ENCODE measurements at places on chromosomes 3 and 15.

DNA sequence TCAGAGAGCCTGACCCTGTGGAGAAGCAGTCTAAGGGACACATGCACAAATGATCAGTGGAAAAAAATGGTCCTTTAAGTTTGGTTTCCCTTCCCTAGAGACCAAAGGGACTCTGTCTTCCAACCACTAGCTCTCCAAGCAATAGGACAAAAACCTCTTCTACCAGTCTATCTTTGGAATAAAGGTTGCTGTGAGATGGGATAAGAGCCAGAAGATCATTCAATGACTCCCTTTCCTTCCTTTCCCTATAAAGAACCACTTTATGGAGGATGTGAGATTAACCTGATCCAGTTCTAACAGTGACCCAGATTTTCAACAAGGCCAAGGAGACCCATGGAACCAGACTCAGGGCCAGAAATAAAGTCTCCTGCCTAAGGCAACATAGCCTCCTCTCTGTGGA, 74.8 kb downstream of the DHX30 start:
- DNase-seq = no peak

DNA sequence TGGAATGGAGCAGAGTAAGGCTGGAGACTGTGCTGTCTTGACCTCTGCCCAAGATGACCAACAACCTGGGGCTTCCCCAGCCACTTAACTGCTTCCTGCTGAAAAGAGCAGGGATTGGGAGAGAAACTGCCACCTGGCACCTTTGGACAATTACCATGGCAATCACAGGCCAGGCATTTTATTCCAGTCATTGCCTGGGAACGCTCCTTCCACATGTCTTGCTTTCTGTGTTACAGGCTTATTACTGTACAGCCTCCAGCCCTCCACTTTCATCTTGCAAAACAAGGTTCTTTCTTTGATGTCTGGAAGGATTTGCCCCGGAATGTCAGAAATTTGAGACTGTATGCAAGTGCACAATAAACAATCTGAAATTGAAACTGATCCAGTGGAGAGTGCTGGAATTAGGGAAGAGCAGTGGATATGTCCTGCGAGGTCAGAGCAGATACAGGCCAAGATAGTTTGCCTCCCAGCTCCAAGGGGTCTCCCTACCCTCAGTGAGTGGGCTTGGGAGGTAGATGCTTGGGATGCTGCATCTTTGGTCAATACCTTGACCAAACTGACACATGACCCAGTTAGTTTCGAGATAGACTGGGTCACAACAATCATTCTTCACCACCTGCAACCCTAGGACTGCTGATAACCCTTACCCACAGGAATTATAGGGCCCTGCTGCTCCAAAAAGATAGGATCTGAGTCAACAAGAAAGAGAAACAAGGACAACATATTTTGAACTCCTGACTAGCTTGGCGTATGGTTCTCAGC, 2.7 kb downstream of the PPP1R14D start:
- no peak for DNase-seq

GRCh38 chr3:41872157-41872556, 89.7 kb downstream of the ULK4 start:
- DNase-seq = no peak

- no peak for DNase-seq
Observed at GRCh38 chr15:65404186-65404872, 18.4 kb downstream of the IGDCC4 start.

GRCh38 chr15:60656481-60656880, 177.5 kb upstream of the ICE2 start:
- DNase-seq = no peak

DNA sequence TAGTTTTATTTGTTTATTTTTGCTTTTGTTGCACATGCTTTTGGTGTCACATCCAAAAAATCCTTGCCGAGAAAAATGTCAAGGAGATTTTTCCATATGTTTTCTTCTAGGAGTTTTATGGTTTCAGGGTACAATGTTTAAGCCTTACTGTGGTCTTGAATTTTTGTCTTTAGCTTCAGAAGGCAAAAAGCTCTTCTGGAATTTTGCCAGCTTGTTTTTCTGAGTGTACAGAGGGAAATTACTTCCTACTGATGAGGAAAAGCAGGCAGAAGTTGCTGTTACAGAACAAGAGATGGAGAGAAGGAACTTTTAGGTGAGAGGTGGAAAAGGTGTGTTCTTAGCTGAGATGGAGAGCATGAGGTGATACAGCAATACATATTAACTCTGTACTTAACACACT, 59.6 kb downstream of the UBE2E2 start:
- no peak for DNase-seq

DNA sequence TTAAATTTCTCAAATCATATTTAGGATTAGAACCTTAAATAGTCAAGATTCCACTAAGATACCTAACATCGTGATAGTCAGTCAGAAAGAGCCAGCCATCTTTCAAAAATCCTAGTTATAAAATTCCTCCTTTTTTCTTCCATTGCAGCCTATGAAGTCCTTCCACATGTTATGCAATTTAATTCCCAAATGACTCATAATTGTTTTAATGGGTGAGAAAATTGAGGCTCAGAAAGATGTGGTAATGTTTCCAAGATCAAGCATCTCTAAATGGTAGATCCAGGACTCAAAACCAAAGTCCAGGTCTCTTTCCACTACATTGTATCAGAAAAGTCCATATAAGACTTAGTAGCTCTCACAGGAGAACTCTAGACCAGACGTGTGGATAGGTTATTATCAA, 9.5 kb downstream of the CFAP44 start:
- DNase-seq = no peak

- no peak for DNase-seq
Observed at GRCh38 chr3:138441742-138442141, 7.3 kb downstream of the ESYT3 start.

- DNase-seq = no peak
Observed at GRCh38 chr3:128971421-128972100, 22.3 kb downstream of the CFAP92 start.

- DNase-seq = no peak
Observed at GRCh38 chr15:78981532-78982313, 36.9 kb upstream of the CTSH start.

- DNase-seq = peak; percentile 59
Observed at GRCh38 chr3:89107461-89108290, at the start of gene EPHA3. Gene EPHA3 (plus strand): TSS chr3:89107621. CDS start chr3:89107749, 128 bp downstream.

DNA sequence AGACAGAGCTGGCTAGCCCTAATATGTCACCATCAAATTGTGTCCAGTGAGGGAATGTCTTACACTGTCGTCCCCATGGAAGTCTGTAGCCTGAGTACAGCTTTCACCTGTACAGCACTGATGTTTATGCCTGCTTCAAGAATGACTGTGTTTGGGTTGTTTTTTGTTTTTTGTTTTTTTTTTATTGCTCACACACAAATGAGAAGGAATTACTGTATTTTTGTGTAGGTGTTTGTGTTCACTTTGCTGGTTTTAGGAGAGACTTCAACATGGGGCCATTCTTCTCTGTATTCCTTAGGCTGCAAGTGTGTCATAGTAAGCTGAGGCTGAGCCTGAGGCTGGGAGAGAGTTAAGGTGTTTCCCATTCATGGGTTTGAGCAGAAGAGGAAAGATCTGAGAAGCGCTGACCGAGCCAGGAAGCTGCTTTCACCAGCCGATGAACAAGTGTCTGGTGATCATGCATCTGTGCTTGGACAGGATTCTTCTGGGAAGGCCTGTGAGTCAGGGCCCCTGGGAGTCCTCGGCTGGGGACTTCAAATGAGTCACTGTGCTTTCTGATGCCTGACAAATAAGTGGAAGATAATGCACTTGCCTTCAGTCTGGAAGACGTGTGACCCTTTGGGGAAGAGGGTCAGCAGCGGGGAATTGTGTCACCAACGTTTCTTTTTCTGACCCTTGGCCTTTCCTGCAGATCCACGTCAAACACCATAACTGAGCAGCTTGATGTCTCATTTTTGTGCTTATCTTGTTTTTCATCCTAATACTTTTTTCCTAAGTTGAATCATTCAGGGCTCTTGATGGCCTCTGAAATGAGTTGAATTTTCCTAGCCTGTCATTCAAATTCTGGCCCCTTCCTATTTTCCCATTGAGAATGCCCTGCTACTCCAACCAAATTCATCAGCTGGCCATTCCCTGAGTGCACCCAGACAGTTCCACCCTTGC, 36.7 kb upstream of the ZBTB38 start:
- DNase-seq = no peak

DNA sequence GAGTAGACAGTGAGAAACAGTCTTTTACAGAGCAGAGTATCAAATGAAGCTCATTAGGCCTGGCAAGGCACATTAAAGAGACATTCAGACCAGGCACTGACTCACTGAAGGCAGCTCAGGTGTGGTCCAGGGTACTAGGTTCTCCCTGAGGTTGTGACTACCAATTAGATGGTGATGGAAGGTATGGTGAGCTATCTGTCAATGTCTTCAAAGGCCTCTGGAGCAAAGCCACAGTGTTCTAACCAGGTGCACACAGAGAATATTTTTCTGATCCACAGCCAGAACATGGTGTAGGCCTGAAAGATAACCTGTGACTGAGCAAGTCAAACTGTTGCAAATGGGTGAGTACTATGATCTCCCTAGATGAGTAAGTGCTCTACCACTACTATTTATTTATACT, 51.5 kb downstream of the EOMES start:
- DNase-seq = no peak

- no peak for DNase-seq
Observed at GRCh38 chr3:56233742-56234141, 234.5 kb downstream of the ERC2 start.

GRCh38 chr3:58955308-58955707, 94.5 kb downstream of the CFAP20DC start:
- DNase-seq = no peak

GRCh38 chr15:98375513-98376340, 272.6 kb upstream of the IGF1R start:
- no peak for DNase-seq

DNA sequence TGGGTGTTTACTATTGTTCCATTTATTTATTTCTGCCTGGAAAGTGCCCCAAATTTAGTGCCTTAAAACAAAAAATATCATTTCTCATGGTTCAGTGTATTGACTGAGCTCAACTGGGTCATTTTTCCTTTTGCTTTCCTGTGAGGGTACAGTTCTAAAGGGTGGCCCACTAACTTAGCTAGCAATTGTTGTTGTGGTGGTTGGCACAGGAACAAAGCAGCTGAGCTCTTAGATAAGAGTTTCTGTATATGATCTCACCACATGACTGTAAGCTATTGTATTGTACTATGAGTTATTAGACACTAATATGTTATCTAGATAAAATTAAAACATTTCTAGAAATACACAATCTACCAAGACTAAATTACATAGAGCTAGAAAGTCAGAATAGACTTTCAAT, 1283.7 kb downstream of the OTOL1 start:
- DNase-seq = no peak

DNA sequence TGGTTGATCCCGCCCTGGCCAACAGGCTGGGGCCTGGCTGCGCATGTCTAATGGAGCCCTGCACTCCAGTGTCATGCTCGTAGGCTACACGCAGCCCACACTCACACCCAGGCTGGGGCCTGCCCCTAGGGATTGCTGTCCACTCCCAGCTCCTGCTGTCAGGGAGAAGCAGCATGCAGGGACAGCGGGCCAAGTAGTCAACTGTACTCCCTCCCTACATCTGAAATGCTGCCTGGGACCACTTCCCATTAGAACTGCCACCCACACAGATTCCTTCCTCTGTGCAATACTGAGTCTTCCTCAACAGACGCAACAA, 16.1 kb downstream of the ALS2CL start:
- no peak for DNase-seq

DNA sequence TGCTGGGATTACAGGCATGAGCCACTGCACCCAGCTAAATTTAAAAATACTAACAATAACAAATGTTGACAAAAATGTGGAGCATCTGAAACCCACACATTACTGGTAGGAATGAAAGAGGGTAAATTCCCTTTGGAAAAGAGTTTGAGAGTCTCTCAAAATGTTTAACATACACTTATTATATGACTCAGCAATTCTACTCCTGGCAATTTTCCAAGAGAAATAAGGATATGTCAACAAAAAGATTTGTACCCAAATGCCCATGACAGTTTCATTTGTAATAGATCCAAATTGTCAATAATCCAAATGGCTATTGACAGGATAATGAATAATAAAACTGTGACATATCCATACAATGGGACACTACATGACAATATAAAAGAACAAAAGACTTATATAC, 9.0 kb downstream of the HCLS1 start:
- DNase-seq = no peak

DNA sequence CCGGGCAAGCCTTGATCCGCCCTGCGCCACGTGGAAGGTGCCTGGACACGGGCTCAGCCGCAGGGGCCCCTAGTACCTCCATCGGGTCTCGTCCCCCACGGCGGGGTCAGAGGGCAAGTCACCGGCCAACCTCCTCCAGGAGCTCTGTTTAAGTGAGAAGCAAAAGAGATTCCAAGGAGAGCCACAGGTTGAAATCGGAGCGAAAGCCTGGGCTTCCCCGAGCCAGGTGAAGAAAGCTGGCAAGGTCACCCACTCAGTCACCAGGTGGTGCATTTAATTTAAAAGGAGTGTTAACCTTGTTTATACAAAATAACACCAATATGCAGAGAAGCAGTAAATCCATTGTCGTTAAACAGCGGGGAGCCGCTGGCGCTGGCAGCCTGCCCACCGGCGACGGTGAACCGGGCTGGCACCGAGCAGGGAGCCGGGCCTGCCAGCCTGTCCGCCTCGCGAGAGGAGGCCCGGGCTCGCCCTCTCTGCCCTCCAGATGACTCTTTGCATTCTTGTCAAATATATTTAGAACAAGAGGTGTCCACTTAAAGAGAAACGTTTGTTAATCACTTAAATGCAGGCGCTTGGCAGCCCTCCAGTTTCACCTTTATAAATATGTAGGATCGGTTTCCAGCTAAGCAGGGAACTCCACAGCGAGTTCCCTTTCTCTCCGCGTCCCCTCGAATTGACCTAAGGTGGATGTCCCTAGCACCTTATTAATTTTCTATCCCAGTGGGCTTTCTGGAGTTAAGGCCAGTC, 277.3 kb upstream of the NR2F2 start:
- no peak for DNase-seq

- DNase-seq = no peak
Observed at GRCh38 chr3:72590732-72591221, 257.5 kb downstream of the SHQ1 start.

DNA sequence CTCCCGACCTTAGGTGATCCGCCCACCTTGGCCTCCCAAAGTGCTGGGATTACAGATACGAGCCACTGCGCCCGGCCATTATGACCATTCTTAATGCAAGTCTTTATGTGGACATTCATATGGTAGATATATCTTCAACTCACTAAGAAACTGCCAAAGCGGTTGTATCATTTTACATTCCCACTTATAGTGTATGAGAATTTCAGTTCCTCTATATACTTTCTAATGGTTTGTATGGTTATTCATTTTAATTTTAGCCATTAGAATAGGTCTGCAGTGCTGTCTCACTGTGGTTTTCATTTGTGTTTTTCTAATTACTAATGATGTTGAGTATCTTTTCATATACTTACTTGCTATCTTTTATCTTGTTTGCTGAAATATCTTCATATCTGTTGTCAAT, 32.5 kb downstream of the TCF12 start:
- no peak for DNase-seq

GRCh38 chr3:56137415-56137814, 330.9 kb downstream of the ERC2 start:
- no peak for DNase-seq

GRCh38 chr3:77837456-77838025, 797.6 kb downstream of the ROBO2 start:
- DNase-seq = no peak

- peak; percentile 17 for DNase-seq
Observed at GRCh38 chr15:62624547-62625378, 417.8 kb upstream of the TPM1 start.

- no peak for DNase-seq
Observed at GRCh38 chr3:190239325-190239724, 82.9 kb downstream of the CLDN1 start.

GRCh38 chr3:36741285-36741684, 23.1 kb downstream of the DCLK3 start:
- no peak for DNase-seq
